SJSA1 (cell line): ENCODE measurements at places on chromosomes 7 and 10. TPM values are rescaled to one million over a fixed set of nuclear protein-coding genes. Genes with fewer than 3 reads are reported as not detected.

DNA sequence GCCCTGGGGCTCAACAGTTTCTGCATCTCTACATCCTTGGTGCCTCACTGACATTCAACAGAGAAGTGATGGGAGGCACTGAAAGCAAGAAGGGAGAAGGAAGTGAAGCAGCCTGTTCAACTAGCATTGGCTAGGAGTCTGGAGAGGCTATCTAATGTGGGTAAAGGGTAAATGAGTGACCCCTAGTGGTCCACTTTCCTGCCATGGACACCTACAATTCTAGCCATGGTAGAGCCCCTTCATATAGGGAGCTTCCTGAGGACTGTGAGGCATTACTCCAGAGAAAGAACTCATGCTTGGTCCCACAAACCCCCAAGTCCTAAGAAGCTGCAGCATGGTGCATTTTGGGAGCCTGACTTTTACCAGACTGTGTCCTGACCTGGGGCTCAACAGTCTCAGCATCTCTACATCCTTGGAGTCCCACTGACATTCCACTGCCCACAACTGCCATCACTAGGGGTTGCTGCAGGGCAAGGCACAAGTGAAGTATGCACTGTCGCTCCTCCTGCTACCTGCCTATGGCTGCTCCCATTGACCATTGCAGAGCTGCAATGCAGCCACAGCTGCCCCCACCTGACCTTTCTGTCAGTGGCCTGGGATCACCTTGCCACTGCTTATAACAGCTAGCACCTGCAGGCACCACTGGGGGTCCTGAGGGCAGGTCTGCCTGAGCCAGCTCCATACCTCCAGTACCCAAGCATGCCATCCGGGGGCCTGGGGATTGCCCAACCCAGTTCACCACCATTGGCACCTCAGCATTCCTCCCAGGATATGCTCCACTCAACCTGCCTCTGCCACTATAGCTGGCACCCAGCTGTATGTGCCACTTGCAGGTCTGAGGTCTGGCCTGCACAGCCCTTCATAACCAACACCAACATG lies 44.1 kb upstream of the CDK6 start:
- H3K4me1 ChIP-seq = no peaks in the 10 kb centered on the region
- no peaks in the 10 kb centered on the region for H3K36me3 ChIP-seq
- H3K27me3 ChIP-seq = no peaks in the 10 kb centered on the region
- no peak for DNase-seq
- no peak overlapping the region for H3K4me3 ChIP-seq

- no peaks in the 10 kb centered on the region for H3K27me3 ChIP-seq
- H3K4me3 ChIP-seq = no peak overlapping the region
- H3K4me1 ChIP-seq = peaks cover 39% of the 10 kb centered on the region
- H3K36me3 ChIP-seq = peaks cover 25% of the 10 kb centered on the region
Measured at GRCh38 chr10:100502926-100503494, 16.7 kb downstream of the SEC31B start.

DNA sequence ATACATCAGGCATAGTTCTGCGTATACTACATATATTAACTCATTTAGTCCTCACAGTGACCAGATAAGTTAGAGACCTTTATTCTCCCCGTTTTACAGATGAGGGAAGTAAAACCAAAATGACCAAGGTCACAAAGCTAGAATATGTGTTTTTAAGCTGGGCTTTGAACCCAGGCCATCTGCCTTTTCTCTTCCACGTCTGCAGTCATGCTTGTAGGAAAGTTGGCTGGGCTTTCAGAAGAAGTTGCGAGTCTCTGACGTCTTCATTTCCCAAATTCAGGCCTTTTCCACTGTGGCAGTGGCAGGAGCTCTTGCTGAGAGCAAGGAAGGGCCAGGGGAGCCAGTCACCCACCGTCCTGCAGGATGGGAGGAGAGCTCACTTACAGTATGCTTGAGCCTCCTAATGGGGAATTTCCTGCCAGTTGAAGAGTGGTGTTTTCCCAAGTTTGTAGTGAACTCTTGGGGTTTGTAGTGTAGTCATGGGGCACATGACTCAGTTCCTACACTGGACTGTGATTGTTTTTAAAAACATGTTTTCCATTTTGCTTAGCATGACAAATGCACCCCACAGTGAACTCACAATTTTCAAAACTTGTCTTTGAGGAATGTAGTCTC lies 34.2 kb downstream of the CYP17A1 start:
- peaks cover 29% of the 10 kb centered on the region for H3K4me1 ChIP-seq
- H3K4me3 ChIP-seq = no peak overlapping the region
- peak; percentile 77 for DNase-seq
- H3K27me3 ChIP-seq = no peaks in the 10 kb centered on the region
- peak overlapping the region; percentile 63 for H3K27ac ChIP-seq
- peaks cover 14% of the 10 kb centered on the region for H3K36me3 ChIP-seq

GRCh38 chr10:63497321-63497720 lies 23.9 kb upstream of the REEP3 start:
- H3K4me3 ChIP-seq = no peak overlapping the region
- no peaks in the 10 kb centered on the region for H3K27me3 ChIP-seq
- H3K27ac ChIP-seq = no peak overlapping the region
- 0 out of 2 replicates have a peak, but pooled peaks cover under 1% of the 10 kb centered on the region for H3K4me1 ChIP-seq
- DNase-seq = no peak

DNA sequence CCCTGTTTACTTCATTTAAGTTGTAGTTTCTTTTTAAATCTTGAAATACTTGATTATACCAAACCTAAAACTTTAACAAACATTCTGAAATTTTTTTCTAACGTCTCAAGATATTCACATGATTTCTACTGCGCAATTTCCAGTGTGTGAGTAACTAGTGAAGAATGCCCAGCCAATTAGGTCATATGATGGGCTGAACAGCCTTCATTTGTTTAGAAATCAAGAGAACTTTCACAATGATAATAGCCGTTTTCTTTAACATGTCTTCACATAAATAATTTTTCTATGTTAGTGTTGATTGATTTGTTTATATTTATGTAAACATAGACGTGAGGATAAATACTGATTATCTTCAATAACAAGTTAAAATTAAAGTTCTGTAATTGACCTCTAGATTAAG lies 21.8 kb downstream of the STAM start:
- H3K36me3 ChIP-seq = peaks cover 25% of the 10 kb centered on the region
- H3K4me1 ChIP-seq = peaks cover 31% of the 10 kb centered on the region
- DNase-seq = peak; percentile 49
- no peaks in the 10 kb centered on the region for H3K27me3 ChIP-seq

GRCh38 chr10:2145491-2145890 lies 408.2 kb upstream of the ADARB2 start:
- H3K36me3 ChIP-seq = no peaks in the 10 kb centered on the region
- no peak overlapping the region for H3K4me3 ChIP-seq
- DNase-seq = no peak

DNA sequence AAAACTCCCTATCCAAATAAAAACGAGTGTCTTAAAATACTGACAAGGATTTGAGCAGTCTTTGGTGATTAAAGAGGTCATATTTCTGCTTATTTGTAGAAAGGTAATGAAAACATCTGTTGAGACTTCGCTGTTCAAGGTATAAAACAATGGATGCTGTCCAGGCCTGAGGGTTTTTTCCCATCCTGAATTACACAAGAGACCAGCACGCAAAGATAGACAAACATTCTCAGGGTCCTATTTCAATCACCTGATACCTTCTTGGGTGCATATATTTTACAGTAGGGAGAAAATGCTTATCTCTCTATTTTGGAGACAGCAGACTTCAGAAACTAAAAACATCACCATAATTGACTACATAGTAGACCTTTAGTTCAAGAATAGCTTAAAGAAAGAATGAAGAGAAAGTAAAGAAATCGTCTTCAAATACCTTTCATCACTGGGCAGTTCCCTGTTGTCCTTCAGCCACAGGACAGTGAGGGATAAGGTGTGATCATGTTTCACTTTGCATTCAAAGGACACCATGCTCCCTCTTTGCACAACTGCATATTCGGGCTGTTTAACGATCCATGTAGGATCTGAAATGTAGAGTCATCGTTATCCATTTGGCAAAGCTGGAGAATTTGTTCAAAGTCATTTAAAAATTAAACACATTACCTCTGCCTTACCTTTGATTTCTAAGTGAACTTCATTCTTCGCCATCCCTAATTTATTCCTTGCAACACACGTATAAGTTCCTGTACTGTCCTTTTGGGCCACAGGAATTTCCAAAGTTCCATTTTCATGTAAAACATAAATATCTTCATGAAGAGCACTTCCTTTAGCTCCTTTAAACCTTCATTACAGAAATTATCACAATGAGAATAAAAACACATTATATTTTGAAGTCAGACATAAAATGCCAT lies 63.7 kb upstream of the LAMB4 start:
- H3K27me3 ChIP-seq = peaks cover 3% of the 10 kb centered on the region; the same call in 1 of the 2 replicates
- H3K27ac ChIP-seq = no peak overlapping the region
- DNase-seq = no peak

DNA sequence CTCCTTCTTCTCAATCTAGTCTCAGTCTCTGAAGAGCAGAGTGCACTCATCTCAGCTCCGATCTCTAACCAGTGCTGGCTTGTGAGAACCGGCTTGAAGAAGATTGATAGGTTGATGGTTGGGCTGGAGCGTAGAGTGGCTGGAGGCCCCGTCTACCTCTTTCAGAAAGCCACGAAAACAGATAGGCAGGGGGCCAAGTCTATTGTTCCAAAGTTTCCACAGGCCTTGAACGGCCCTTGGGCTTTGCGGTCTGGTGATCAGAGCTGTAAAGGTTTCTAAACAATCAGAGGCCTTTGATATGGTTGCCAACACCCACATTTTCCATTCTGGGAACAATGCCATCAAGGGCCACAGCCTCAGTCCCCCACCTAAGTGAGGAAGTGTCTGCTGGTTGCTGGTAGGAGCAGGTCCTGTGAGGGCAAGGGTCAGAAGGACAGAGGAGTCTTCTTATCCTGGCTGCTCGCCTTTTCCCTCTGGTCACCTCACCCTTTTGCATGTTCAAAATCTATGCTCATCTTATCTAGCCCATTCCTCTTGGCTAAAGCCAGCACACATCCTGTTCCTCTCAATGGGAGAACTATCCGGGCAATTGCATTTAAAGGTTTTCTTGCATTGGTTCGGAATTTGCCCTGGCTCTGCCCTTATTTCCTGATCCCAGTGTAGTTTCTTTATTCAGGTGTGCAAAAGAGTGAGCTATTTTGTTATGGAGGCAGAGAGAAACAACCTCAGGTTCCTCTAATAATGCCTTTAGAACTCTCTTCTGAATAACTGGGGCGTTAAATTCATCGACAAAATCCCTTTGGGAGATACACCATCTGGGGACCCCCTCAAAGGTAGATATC lies 70.3 kb upstream of the KMT2E start:
- H3K27ac ChIP-seq = no peak overlapping the region
- peaks cover 25% of the 10 kb centered on the region for H3K4me1 ChIP-seq
- DNase-seq = peak; percentile 26
- H3K36me3 ChIP-seq = no peaks in the 10 kb centered on the region
- no peaks in the 10 kb centered on the region for H3K27me3 ChIP-seq
- H3K4me3 ChIP-seq = no peak overlapping the region

DNA sequence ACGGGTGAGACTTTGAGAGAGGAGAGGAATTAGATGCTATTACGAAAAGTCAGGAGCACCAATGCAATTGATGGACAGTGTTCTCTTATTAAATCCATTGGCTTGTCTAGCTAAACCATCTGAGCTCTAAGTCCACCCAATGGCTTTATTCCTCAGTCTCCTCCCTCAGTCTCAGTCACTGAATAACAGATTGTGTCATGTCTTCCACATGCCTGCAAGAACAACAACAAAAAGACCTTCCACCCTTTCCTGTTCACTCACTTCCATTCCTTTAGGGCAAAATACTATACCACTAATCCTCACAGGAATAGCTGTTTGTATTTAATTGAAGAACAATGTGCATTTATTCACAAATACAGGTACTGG lies 154.8 kb upstream of the LAMB4 start:
- H3K27ac ChIP-seq = no peak overlapping the region
- no peak for DNase-seq
- H3K4me3 ChIP-seq = no peak overlapping the region
- no peaks in the 10 kb centered on the region for H3K36me3 ChIP-seq

GRCh38 chr7:3733541-3734140 lies 432.6 kb downstream of the SDK1 start:
- DNase-seq = no peak
- no peaks in the 10 kb centered on the region for H3K4me1 ChIP-seq
- no peaks in the 10 kb centered on the region for H3K27me3 ChIP-seq
- H3K36me3 ChIP-seq = peaks cover 6% of the 10 kb centered on the region
- no peak overlapping the region for H3K27ac ChIP-seq

Gene CYP3A5
- total RNA-seq = 0.37 and 1.8 TPM in 2 replicates

Gene GPR22
- not detected in 2 replicates for total RNA-seq

Gene SPDYE3
- total RNA-seq = not detected in 2 replicates

Gene MYL10
- total RNA-seq = not detected in 2 replicates

Gene ELAPOR2
- total RNA-seq = 0.89 TPM in 1 of 2 replicates, not detected in the other

Gene MCM10
- 37.5 and 39.3 TPM in 2 replicates for total RNA-seq

Gene KLF14
- total RNA-seq = not detected in 2 replicates

Gene ACTL6B
- not detected in 2 replicates for total RNA-seq
